ENCODE measurements at places on chromosomes 12 and 14.

DNA sequence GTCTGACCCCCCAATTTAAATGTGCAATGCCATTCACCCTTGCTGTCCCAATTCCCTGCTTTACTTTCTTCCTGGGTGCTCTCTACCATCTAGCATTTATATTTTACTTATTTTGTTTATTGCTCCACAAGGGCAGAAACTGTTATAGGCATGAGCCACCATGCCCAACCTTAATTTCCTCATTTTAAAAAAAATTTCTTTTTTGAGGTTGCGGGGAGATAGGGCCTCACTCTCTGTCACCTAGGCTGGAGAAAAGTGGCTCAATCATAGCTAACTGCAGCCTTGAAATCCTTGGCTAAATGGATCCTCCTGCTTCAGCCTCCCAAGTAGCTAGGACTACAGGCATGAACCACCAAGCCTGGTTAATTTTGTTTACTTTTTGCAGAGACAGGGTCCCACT is 13.0 kb downstream of the HPD start:
- H3K27ac ChIP-seq: no peak overlapping the region
- no peaks in the 10 kb centered on the region for H3K4me1 ChIP-seq
- H3K4me3 ChIP-seq: no peak overlapping the region
- H3K36me3 ChIP-seq: no peaks in the 10 kb centered on the region

- H3K27me3 ChIP-seq: no peaks in the 10 kb centered on the region
- no peak for DNase-seq
- H3K27ac ChIP-seq: no peak overlapping the region
Measured at GRCh38 chr12:73106296-73106695, 834.1 kb downstream of the TRHDE start.

- DNase-seq: no peak
- H3K4me1 ChIP-seq: peaks cover 12% of the 10 kb centered on the region
- H3K27ac ChIP-seq: peak overlapping the region; percentile 63
- no peaks in the 10 kb centered on the region for H3K27me3 ChIP-seq
- peaks cover 16% of the 10 kb centered on the region for H3K36me3 ChIP-seq
- no peak overlapping the region for H3K4me3 ChIP-seq
Measured at GRCh38 chr12:49369411-49370145, 2.3 kb downstream of the SPATS2 start.

- H3K27me3 ChIP-seq: no peaks in the 10 kb centered on the region
- no peaks in the 10 kb centered on the region for H3K4me1 ChIP-seq
- DNase-seq: no peak
- H3K27ac ChIP-seq: no peak overlapping the region
- no peaks in the 10 kb centered on the region for H3K36me3 ChIP-seq
Measured at GRCh38 chr12:130186651-130187268, 24.5 kb downstream of the FZD10 start.

DNA sequence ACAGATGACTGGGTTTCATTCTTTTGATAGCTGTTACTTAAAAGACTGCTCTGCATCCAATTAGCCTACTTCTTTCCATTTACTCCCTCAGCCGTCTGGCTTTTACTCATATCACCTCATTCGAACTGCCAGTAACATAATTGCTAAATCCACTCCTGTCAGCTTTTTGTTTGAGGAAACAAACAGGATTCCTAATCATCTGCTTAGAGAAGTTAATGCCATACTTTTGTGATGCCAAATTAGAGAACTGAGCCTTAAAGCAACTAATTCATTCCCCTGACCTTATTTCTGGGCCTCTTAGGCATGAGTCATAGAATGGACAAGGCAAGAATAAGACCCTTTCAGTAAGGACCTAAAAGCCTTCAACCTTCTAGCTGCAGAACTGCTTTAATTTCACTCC is 2.9 kb downstream of the OXA1L start:
- no peak for DNase-seq
- no peak overlapping the region for H3K27ac ChIP-seq
- no peak overlapping the region for H3K4me3 ChIP-seq
- H3K4me1 ChIP-seq: peaks cover 23% of the 10 kb centered on the region

GRCh38 chr14:70857496-70857890 is 48.2 kb upstream of the MAP3K9 start:
- H3K27ac ChIP-seq: no peak overlapping the region
- H3K4me1 ChIP-seq: peaks cover 5% of the 10 kb centered on the region
- H3K27me3 ChIP-seq: no peaks in the 10 kb centered on the region
- no peaks in the 10 kb centered on the region for H3K36me3 ChIP-seq
- DNase-seq: no peak
- H3K4me3 ChIP-seq: no peak overlapping the region

GRCh38 chr14:103721334-103722120 is 5.9 kb downstream of the ZFYVE21 start:
- H3K36me3 ChIP-seq: no peaks in the 10 kb centered on the region
- no peak overlapping the region for H3K27ac ChIP-seq
- no peak overlapping the region for H3K4me3 ChIP-seq
- no peak for DNase-seq
- peaks cover 26% of the 10 kb centered on the region for H3K4me1 ChIP-seq

DNA sequence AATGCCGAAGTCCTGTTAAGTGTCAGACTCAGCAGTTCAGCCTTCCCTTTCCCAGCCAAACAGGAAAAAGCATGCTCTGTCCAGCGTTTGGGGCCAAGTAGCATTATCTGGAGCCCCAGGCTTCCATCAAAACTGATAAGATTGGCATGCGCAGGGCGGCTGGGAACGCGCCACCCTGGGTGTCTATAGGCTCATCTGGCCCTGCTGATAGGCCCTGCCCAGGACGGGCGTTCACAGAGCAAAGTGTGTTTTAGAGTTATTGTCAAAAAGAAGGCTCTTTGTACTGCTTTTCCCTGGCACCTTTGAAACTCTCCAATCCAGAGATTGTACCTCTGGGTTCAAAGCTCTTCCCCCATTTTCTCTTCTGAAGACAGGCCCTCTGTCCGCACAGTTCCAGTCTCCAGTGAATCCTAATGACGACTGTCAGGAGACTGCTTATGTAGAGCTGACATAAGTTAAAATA is at the start of gene ART4:
ART4 (minus strand) TSS at position 102 of the 463 bp plus-strand sequence. CDS start 413 bp downstream, outside the sequence.
- no peaks in the 10 kb centered on the region for H3K36me3 ChIP-seq
- H3K4me1 ChIP-seq: no peaks in the 10 kb centered on the region
- H3K4me3 ChIP-seq: no peak within 1 kb of the TSS
- no peak for DNase-seq
- peaks cover 23% of the 10 kb centered on the region for H3K27me3 ChIP-seq
- H3K27ac ChIP-seq: no peak within 1 kb of the TSS

DNA sequence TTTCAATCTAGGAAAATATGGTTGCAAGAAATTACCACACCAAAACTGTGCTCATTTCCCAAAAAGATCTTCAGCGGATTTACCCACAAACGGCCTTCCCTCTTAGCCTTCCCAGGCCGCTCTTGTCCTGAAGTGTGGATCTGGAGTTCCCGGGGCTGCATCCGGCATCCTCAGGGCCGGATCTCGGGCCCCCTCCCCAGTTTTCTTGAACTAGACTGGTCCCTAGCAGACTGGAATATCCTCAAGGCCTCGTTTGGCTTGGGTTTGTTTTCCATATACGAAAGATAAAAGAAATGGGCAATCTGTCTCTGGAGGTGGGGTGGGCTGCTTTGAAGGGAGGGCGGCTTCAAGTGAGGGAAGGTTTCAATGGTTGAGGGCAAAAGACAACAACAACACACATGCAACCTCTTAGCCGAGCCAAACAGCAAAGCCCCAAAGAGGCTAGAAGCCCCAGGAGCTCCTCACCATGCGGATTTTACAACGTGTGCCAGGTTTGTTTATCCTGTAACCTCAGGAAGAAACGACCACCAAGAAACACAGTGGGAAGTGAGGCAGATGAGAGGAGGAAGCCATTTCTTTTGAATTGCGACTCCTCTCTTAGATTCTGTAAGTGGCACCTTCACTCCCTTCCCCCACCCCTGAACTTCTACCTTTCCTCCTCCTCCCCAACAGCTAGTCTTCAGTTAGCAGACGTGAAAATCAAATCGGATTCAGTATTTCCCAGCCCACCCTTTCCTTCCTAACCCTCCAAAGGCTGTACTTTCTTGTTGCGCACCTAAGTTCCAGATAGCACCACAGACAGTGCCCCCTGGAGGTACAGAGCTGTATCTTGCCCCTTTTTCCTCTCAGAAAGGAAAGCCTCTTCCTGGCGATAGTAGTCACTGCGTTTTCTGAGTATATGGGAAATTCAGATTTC is 2.6 kb downstream of the MYF6 start:
- no peak overlapping the region for H3K27ac ChIP-seq
- H3K27me3 ChIP-seq: peaks cover 26% of the 10 kb centered on the region
- H3K4me1 ChIP-seq: no peaks in the 10 kb centered on the region
- H3K36me3 ChIP-seq: no peaks in the 10 kb centered on the region

GRCh38 chr14:82855912-82856391 is 1322.3 kb upstream of the SEL1L start:
- H3K27me3 ChIP-seq: no peaks in the 10 kb centered on the region
- no peaks in the 10 kb centered on the region for H3K4me1 ChIP-seq
- no peak overlapping the region for H3K4me3 ChIP-seq
- no peak overlapping the region for H3K27ac ChIP-seq
- no peaks in the 10 kb centered on the region for H3K36me3 ChIP-seq

- H3K4me3 ChIP-seq: no peak overlapping the region
- no peaks in the 10 kb centered on the region for H3K27me3 ChIP-seq
- DNase-seq: peak; percentile 15
- peaks cover 39% of the 10 kb centered on the region for H3K4me1 ChIP-seq
- no peak overlapping the region for H3K27ac ChIP-seq
Measured at GRCh38 chr12:21502164-21502496, 541 bp downstream of the GOLT1B start.

GRCh38 chr14:92527721-92528120 is 14.1 kb downstream of the RIN3 start:
- peaks cover 72% of the 10 kb centered on the region for H3K4me1 ChIP-seq
- H3K4me3 ChIP-seq: peak overlapping the region; percentile 72
- peak overlapping the region; percentile 99 for H3K27ac ChIP-seq

DNA sequence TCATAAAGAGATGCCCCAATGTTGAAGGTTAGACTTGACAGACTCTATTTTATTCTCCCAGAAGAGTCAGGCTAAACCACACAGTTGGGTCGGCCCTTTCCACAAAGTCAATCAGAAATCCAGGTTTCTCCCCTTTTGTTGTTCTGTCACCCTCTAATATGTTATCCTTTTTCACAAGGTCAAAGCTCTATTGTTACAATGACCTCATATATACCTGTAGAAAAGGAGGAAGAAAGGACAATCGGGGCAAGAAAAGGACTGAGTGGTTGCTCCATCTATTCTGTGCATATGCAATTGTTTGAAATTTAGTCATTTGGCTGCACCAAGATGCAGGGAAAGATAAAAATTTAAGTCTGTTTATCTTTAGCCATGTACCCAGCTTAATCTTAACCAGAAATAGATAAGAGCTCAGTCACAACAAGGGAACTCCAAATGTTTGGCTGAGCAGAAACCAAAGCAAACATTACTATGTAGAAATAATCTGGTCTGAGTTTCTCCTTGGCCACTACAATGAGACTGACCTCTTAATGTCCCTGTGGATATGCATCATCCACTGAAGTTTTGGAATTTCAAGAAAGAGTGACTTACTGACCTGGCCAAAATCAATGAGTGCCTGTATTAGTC is 503.7 kb downstream of the GALC start:
- no peaks in the 10 kb centered on the region for H3K27me3 ChIP-seq
- DNase-seq: no peak
- no peak overlapping the region for H3K27ac ChIP-seq
- no peaks in the 10 kb centered on the region for H3K36me3 ChIP-seq

DNA sequence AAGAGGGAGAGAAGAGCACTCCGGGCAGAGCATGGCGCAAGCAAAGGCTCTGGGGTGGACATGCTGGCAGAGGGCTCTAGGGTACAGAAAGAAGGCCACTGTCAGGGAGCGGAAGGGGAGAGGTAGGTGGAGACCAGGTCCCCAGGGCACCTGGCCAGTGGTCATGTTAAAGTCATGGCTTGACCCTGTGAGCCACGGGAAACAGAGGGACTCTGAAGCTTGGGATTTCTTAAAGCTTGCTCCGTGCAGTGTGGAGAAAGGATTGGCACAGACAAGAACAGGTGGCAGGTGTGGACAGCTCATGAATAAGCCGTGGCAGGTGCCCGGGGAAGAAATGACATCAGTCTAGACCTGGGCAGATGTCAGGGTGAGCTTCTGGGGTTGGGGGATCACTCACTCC is 413.8 kb downstream of the BCL11B start:
- no peak overlapping the region for H3K4me3 ChIP-seq
- H3K4me1 ChIP-seq: peaks cover 2% of the 10 kb centered on the region
- H3K27ac ChIP-seq: no peak overlapping the region
- DNase-seq: no peak
- H3K36me3 ChIP-seq: peaks cover 4% of the 10 kb centered on the region
- H3K27me3 ChIP-seq: peaks cover 24% of the 10 kb centered on the region

- no peak for DNase-seq
- no peaks in the 10 kb centered on the region for H3K27me3 ChIP-seq
- H3K4me3 ChIP-seq: no peak overlapping the region
- H3K4me1 ChIP-seq: no peaks in the 10 kb centered on the region
- H3K27ac ChIP-seq: no peak overlapping the region
- no peaks in the 10 kb centered on the region for H3K36me3 ChIP-seq
Measured at GRCh38 chr12:100027671-100028070, 42.9 kb upstream of the ANKS1B start.

- DNase-seq: no peak
- no peak overlapping the region for H3K27ac ChIP-seq
- H3K4me1 ChIP-seq: no peaks in the 10 kb centered on the region
- no peaks in the 10 kb centered on the region for H3K27me3 ChIP-seq
- no peak overlapping the region for H3K4me3 ChIP-seq
Measured at GRCh38 chr12:96054244-96054610, 18.8 kb upstream of the LTA4H start.

DNA sequence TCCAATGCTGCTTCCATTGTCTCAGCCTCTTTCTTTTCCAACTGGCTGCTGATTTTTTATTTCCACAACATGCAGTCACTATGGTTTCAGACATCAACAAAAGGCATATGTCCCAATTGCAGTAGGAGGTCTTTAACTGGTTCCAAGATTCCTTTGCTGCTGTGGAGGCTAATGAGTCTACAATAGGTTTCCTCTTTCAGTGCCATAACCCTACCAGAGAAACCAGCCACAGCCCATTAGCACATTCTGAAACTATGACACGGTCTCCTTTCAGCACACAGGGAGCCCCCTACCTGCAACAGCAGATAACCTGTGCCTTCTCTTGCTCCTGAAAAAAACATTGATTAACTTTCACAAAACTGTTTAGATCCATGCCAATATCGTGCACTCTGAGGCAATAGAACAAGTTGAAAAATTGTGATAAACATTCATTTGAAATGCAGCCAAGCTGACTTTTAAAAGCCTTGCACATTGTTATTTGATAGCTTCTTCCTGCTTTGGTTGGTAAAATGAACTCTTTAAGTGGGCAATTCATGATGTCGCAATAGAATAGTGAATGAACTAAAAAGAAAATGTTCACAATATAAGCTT is 32.4 kb downstream of the PLEKHG7 start:
- DNase-seq: no peak
- peaks cover 56% of the 10 kb centered on the region for H3K27me3 ChIP-seq
- no peaks in the 10 kb centered on the region for H3K4me1 ChIP-seq
- H3K27ac ChIP-seq: no peak overlapping the region
- H3K4me3 ChIP-seq: no peak overlapping the region

- H3K4me1 ChIP-seq: no peaks in the 10 kb centered on the region
- no peak for DNase-seq
- H3K27ac ChIP-seq: no peak overlapping the region
- H3K4me3 ChIP-seq: no peak overlapping the region
- H3K36me3 ChIP-seq: no peaks in the 10 kb centered on the region
- H3K27me3 ChIP-seq: peaks cover 27% of the 10 kb centered on the region
Measured at GRCh38 chr12:106288494-106289195, 13.9 kb upstream of the TCP11L2 start.

- no peaks in the 10 kb centered on the region for H3K36me3 ChIP-seq
- DNase-seq: no peak
- H3K27me3 ChIP-seq: no peaks in the 10 kb centered on the region
- H3K4me1 ChIP-seq: peaks cover 3% of the 10 kb centered on the region
Measured at GRCh38 chr12:43861840-43862150, 25.9 kb downstream of the TMEM117 start.

- DNase-seq: no peak
- no peak overlapping the region for H3K4me3 ChIP-seq
- H3K36me3 ChIP-seq: peaks cover 25% of the 10 kb centered on the region
- H3K27me3 ChIP-seq: no peaks in the 10 kb centered on the region
- H3K27ac ChIP-seq: no peak overlapping the region
- H3K4me1 ChIP-seq: no peaks in the 10 kb centered on the region
Measured at GRCh38 chr12:50689437-50689836, 74.5 kb upstream of the ATF1 start.

Measured in effector memory CD8-positive, alpha-beta T cell (primary cell).